Esophagus squamous epithelium (tissue), 5 donors: ENCODE measurements at places on chromosomes 11 and 22. TPM values are rescaled to one million over a fixed set of nuclear protein-coding genes. Genes with fewer than 3 reads are reported as not detected.

GLYAT gene
- total RNA-seq, result not detected

SOX10 gene
- 0.44 TPM for total RNA-seq

SLC22A8 gene
- total RNA-seq, result not detected

- no peak for DNase-seq
Measured at GRCh38 chr11:41400819-41401382, 58.6 kb downstream of the LRRC4C start.

- DNase-seq, result no peak
Measured at GRCh38 chr11:529728-530411, 5.5 kb downstream of the HRAS start.

- DNase-seq, result no peak
Measured at GRCh38 chr11:61745781-61746441, 6.5 kb upstream of the MYRF start.

DNA sequence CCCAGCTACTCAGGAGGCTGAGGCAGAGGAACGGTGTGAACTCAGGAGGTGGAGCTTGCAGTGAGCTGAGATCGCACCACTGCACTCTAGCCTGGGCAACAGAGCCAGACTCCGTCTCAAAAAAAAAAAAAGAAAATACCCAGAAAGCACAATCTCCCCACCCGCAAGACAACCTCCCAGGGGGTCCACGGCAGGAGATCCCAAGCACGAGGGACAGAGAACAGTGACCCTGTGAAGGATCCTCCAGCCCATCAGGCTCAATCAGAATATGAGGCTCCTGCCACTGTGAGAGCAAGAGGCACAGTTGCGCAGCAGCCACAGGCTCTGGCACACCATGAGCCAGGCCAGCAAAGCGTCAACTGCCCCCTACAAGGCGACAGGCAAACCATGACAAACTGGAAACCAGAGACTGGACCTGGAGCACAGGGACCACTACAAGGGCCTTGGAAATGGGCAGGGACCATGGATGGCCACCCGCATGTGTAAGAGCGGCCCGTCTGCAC, 164.8 kb upstream of the GRK3 start:
- no peak for DNase-seq
